Amygdala (tissue), 56 donors: ENCODE measurements at places on chromosomes 5 and 9.

GRCh38 chr5:149421834-149422233 lies 42.7 kb upstream of the IL17B start:
- no peak for DNase-seq

GRCh38 chr9:106932178-106932577 lies 69.2 kb downstream of the ZNF462 start:
- no peak for DNase-seq

- no peak for DNase-seq
Observed at GRCh38 chr5:96651948-96652753, 10.0 kb upstream of the CAST start.

DNA sequence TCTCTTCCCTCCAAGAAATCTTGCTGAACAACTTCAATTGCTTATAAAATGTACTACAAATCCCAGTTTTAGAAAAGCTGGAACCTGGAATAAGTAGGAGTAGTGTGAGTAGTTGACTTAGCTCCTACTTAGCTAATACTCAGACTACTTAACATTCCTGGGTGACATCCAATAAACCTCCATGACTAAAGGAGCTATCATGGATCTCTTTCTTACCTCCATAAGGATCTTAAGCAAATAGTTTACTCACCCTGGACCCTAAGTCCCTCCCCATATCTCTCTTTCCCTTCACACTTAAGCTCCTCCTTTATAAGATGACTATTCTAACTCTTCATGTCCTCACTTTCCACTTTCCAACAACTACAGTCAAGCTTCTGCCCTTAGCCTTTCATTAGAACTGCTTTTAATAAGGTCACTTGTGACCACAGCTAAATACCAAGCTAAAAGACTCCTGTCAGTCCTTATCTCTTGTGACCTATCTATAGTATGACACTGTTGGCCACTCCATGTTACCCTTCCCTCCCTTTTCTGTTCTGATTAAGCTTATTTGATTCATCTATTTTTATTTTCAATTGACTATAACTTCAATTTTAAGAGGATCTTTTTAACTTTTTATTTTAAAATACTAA lies 194.9 kb downstream of the RFX3 start:
- no peak for DNase-seq

DNA sequence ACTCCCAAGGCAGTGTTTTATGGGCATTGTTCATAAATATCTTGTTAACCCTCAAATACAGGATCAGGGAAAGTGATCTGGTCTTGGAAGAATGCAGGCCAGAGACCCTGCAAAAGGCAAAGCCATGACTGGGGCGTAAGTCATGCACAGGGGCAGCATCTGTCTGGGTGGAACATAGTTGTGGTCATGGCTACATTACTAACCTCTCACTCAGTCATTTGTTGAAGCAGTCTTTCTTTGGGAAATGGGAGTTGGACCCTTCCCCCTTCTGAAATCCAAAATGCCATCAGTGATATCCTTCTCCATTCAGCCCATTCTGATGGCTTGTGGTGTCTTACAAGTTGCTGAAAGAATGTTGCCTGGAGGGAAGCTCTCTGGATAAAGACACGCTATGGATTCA lies 68.1 kb downstream of the GDNF start:
- no peak for DNase-seq

DNA sequence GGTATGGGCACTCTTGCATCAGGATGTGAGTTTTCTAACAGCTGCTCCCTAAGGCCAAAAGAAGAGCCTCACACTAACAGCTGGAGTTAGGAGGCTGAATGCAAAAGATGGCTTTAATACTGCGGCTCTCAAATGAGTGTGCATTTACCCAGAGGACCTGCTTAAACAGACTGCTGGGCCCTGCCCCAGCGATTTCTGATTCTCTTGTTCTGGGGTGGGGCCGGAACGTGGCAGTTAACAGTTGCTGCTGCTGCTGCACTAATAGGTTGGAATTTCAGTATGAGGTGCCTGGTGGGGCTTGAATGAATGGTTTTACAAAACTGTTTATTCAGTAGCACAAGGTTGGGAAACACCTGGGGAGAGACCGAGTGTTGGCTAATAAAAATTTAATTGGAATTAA lies 26.1 kb downstream of the HMGCR start:
- no peak for DNase-seq
